Stimulated activated naive CD4-positive, alpha-beta T cell (primary cell): ENCODE measurements at places on chromosomes 7 and 10.
A peak's percentile ranks its signal among the peaks of the same experiment; 100 is the strongest.

DNA sequence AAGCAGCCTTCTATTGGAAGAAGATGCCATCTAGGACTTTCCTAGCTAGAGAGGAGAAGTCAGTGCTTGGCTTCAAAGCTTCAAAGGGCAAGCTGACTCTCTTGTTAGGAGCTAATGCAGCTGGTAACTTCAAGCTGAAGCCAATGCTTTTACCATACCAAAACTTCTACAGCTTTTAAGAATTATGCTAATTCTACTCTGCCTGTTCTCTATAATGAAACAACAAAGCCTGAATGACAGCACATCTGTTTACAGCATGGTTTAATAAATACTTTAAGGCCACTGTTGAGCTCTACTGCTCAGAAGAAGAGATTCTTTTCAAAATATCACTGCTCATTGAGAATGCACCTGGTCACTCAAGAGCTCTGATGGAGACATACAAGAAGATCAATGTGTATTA lies 951.9 kb upstream of the LRRN3 start:
- no peak for DNase-seq

DNA sequence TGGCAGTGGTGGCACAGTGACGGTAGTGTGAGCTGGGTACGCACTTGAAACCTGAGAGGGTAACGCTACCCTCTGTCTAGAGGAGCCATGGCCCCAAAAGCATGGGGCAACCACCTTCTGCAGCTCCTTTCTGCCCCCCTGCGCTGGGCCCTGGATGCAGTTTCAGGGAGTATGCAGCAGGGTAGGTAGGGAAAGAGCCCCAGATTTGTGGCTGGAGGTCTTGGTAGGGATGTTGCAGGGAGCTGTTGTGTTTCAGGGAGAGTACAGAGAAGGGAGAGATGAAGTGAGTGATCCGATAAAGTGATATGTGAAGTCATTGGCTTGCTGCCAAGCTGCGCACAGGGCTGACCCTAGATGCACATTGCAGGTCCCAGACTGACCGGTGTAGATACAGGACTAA lies 2.7 kb upstream of the PGAM2 start:
- DNase-seq = no peak

GRCh38 chr10:3195726-3196125 lies 23.1 kb upstream of the PITRM1 start:
- DNase-seq = no peak

GRCh38 chr10:70913191-70913892 lies 25.0 kb upstream of the PCBD1 start:
- no peak for DNase-seq

DNA sequence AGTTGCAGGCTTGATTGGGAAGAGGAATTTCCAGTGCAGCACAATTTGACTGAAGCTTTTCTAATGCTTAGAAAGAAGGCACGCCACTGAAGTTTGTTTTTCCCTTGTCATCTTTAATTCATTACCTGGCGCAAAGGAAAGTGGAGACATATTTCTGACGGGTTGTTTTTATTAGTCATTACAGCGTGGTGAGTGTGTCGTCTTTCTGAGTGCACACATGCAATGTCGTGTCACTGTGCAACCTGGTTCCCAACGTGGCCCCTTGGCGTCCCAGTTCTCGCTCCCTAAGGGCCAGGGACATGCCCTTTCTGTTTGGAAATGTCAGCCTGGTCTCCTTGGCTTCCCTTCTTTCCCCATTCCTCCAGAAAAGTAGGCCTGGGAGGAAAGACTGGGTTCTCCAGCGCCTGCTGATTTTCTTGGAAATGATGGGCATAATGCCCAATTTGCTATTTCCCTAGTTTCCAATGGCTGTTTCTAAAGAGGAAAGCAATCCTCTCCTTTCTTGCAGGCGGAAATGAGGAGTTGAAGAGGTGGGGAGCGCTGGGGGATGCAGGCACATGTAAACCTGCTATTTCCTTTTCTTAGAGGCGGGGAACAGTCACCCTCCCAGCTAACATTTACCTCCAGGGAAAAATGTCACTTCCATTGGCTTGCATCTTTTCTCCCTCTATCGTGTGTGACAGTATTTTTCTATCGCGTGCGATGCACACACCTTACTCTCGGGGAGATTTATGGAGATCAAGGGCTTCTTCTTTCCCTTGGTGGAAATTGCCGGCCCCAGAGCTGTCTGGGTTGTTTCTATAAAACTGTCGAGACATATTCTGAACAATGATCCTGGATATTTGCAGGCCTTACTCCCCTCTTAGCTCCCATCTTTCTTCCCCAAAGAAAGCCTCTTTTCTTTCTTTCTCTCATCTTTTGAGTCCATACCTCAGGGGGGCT lies 249.8 kb downstream of the ARHGAP12 start:
- DNase-seq = no peak

- no peak for DNase-seq
Measured at GRCh38 chr10:35416619-35417312, 80.5 kb downstream of the CCNY start.

- no peak for DNase-seq
Measured at GRCh38 chr10:31288001-31288400, 31.0 kb upstream of the ZEB1 start.

DNA sequence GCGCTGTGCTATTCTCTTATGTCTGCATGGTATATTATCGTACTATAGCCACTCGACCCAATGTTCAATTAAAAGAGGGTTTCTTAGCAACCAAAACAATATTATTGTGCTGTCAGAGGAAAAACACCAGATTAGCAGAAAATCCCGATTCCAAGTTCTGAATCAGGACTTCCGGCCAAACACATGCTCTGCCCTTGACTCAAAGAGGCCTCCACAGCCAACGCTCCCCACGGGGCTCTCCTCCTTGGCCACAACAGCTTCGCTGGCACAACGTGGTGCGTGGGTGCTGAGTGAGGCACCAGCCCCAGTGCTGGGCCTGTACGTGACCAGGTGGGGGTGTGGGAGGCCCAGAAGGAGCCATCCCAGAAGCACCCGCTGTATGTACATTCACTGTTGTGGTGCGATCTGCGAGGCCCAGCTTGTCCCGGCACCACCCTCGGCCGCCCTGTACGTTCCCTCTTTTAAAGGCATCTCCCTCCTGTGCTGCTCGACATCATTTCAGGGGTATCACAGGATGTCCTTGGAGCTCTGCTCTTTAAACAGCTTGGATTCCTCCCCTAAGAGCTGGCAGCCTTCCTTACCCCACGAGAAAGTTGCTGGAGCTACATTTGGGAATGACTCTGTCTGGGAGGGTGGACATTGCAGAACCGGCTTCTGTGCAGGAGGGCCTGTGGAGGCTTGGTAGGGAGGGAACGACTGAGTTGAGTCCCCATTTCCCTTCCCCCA lies 736.2 kb downstream of the PARD3 start:
- no peak for DNase-seq

DNA sequence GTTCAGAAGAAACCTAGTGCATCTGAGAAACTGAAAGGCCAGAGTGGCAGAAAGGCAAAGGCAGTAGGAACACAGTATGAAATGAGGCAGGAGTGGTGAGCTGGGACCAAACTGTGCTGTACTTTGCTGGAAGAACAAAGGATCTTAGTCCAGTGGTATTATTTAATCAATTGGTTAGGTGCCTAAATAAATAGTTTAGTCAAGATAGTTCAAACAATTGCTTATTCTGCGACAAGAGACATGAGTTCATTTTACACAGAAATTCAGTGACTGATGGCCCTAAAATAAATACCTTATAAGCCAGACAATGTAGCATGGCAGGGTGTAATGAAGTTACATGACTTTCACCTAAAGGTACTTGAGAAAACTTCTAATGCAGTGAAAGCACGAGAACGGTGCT lies 181.8 kb upstream of the LRRN3 start:
- DNase-seq = no peak

- DNase-seq = no peak
Measured at GRCh38 chr7:64653721-64654401, 12.1 kb upstream of the ZNF107 start.

DNA sequence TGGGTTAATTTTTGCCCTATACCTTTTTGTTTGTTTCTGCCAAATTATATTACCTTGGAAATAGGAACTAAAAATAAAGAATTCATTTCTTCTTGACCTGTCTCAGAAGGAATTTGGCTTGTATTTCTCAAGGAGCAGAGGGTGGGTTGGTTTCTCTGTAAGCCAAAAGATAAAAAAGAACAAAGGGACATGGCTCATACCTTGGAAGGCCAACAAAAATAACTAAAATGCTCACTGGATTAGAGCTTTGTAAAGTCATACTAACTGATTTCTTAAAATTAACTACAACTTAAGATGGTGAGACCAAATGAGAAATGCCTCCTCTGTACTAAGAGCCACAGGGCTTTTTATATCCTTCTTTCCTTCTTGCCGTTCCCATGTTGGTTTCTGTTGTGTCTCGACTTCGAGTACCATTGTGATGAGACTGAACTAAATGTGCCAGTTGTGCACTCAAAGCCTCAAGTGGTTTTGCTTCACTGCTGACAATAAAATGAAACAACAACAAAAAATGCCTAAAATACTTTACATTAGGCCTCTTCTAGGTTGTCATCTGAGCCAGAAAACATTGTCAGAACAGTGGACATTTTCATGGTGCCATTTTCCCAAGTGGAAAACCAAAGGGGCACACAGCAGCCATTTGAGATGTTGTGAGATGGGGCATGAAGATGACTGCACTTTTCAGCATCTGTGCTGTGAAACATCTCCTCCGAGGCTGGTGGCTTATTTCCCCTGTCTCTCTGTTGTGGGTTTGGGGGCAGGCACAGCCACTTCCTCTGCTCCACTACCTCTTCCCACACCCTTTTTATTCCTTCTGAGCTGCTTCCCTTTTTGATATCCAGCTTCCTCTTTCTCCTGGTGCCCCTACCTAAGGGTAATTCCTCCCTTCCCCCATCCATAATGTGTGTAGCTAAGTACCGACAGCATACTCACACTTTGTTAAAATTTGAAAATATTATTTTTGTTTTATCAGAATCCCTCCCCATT lies 51.8 kb upstream of the AGR3 start:
- no peak for DNase-seq

- DNase-seq = no peak
Measured at GRCh38 chr7:116702046-116702785, 30.2 kb downstream of the MET start.

DNA sequence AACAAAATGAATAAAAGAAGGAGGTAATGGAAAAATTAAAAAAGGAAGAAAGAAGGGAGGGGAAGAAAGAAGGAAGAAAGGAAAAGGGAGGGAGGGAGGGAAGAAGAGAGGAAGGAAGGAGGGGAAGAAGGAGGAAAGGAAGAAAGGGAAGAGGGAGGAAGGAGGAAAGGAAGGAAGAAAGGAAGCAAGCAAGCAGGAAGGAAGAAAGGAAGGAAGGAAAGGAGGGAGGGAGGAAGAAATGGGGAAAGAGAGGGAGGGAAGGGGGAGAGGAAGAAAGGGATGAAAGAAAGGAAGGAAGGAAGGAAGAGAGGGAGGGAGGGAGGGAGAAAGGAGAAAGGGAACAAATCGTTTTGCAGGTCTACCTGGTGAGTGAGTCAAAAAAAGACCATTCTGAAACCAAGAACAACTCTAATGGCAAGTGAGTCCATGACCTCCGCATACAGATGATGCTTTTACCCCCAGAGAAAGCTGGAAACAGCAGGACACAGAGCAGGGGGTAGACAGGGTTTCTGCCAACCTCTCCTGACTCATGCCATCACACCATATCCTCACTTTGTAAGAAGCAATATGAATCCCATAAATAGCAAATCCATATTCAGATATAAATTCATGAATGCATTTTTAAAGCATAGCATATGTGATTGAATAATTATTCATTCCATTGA lies 1112.9 kb upstream of the AUTS2 start:
- DNase-seq = no peak

DNA sequence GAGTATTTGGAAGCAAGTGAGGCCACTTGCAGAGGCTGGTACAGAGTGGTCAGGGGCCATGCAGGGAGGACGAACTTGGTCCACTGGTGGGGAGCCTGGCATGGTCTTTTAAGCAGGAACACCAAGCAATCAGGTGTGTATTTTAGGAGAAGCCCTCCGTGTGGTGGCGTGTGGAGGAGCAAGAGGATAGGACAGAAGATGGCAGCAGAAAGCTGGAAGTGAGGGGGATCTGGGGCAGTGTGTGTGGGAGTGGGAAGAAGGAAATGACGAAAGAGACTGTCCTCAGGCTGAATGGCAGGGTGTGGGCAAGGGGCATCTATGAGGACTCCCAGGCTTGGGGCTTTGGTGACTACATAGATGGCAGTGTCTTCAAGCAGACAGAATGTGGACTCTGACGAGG lies 51.2 kb downstream of the TEX36 start:
- no peak for DNase-seq

DNA sequence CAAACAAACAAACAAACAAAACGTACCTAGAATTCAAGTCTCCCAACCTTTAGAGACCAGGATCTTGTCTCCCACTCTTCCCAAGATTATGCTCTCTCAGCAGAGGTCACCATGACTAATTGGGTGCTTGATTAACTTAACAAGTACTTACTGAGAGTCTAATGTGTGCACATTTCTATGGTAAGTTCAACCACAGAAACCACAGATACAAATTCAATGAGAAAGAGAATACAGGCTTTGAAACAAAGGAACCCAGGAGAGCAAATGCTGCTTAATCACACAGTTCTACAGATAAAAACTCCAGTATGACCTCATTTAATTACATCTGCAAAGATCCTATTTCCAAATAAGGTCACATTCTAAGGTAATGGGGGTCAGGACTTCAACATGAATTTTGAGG lies 142.8 kb downstream of the DNAJC1 start:
- DNase-seq = no peak

- DNase-seq = no peak
Measured at GRCh38 chr7:74569501-74570075, 87.9 kb upstream of the GTF2I start.

DNA sequence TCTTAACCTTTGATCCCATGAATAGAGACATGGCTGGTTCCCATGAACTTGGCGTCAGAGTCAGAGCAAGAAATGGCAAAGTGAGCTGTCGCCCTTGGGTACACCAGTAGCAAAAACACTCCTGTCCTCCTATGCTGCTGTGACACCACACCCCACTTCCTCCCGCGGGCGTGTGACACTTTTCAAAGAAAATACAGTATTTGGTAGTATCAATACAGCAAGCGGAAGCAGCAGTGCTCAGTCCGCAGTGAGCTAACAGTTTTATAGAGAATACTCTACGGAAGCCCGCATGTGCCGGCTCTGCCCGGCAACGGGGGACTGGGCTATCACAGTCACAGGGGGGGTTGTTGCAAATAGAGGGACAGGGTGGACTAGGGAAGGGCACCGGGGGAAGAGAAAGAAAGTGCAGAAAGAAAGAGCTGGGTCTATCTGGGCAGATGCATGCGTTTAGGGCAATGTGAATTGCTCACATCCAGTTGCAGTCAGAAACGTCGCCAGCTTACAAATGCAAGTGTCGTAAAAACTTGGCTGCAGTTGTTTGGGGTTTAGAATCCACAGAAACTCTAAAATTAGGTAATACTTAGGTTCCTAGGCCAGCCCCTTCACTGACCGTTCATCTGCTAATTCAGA lies 49.8 kb downstream of the PRKCQ start:
- peak; percentile 85 for DNase-seq

DNA sequence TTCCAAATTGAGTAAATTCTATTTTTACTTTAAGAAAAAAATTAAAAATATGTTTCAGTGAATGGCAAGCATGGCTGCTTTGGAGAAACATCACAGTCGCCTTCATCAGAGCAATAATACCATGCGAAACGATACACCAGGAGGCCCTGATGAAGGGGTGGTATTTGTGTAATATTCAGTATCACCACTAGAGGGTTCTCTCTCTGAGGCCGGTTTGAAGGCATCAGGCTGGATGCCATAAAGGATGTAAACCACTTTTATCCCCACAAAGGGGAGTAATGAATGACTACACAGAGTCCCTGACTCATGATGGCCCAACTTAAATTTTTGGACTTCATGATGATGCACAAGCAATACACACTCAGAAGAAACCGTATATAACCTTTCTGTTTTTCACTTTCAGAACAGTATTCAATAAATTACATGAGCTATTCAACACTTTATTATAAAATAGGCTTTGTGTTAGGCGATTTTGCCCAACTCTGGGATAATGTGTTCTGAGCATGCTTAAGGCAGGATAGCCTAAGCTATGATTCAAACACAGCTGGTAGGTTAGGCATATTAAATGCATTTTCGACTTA lies 95.5 kb downstream of the PPP1R17 start:
- DNase-seq = no peak
